ENCODE measurements at places on chromosomes 16 and 17.

- DNase-seq = no peak
Measured at GRCh38 chr17:62790564-62790986, 17.5 kb downstream of the MARCHF10 start.

- no peak for DNase-seq
Measured at GRCh38 chr16:15492091-15492740, 57.8 kb downstream of the BMERB1 start.

GRCh38 chr16:29770250-29770929 is 7.7 kb upstream of the ZG16 start:
- DNase-seq = no peak

- no peak for DNase-seq
Measured at GRCh38 chr17:67577429-67578141, 140.2 kb upstream of the NOL11 start.

DNA sequence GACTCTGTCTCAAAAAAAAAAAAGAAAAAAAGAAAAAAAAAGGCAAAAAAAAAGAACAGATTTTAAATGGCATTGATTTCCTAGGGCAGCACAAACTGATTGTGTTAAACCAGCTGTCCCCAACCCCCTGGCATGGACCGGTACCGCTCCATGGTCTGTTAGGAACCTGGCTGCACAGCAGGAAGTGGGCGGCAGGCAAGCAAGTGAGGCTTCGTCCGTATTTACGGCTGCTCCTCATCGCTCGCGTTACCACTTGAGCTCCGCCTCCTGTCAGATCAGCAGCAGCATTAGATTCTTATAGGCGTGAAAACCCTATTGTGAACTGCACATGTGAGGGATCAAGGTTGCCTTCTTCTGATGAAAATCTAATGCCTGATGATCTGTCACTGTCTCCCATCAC is 26.6 kb downstream of the MGAT5B start:
- DNase-seq = no peak

DNA sequence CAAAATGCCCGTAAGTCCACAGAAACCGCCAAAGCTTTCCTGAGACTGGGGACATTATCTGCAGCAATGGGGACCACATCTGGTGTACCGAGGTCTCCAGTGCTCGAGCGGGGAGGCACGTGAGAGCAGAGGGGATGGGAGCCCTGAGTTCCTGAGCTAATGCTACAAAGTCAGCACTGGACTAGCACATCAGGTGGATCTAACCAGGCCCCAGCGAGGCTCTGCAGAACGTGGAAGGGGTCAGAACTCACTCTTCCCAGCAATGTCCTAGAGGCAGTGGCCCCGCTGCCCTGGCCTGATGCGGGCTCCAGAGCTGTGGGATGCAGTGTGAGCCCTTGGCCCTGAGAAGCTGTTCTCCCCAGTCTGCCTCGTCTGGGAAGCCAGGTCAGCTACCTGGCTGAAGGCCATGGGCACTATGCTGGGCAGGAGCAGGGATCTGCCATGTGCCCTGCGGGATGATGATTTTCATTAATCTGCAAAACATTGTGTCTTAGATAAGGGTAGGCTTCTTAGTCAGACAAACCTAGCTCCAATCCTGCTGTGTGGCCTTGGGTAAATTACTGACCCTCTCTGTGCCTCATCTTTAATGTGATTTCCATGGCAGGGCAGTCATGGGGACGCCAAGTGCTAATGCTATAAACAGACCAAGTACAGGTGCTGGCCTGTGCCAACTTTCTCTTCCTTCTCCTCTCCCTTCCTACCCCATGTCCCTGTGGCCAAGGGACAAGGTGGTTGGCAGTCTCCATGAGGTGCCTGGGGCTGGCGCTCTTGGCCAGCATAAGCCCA is 40.1 kb upstream of the SLC38A10 start:
- DNase-seq = no peak
